ENCODE measurements at places on chromosomes 4 and X.
A peak's percentile ranks its signal among the peaks of the same experiment; 100 is the strongest.

DNA sequence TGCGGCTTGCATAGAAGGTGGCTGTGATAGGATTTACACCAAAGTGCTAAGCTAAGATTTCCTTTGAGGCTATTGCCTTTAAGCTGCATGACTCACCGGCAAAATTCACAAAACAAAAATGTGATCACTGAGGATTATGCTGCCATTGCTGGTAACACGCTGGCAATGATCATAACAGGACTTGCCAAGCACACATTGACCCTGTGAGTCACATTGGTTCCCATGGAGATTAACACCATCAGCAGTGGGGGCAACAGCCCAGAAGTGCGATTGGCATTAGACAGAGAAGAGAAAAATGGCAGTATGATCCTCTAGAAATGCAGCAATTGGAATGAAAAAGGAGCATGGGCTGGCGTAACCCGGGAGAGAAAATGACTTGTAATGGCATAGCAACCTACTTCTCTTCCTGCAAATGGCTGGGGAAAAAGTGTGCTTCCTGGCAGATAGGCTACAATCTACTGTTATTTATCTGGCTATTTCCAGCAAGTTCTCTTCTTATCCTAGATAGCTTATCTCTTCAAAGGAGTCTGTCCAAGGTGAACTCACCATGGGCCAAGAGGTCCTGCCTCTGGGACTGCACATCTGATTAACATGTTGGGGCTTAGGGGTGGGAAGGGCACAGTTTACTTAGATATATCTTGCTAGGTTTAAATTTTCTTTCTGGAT, 314.2 kb upstream of the IGFBP7 start:
- no peak for DNase-seq

DNA sequence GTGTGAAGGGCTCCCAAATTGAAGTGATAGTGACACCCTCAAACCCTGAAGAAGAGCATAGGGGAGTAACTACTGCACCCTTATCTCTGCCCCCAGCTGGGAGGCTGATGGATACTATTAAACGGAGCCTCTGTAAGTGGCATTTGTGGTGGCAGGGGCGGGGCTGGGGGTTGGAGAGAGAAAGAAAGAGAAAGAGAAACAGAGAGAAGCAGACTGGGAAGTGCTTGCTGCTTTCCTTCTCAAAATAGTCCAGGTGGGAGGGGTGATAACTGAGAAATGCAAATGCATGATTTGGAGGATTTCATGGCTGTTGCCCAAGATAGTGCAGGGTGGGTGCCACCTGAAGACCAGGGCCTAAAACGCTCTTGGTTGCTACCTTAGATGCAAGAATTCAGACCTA, 253.5 kb upstream of the GATB start:
- peak; percentile 90 for DNase-seq

GRCh38 chr4:141011901-141012315, 121.4 kb downstream of the RNF150 start:
- DNase-seq, result no peak

- DNase-seq, result peak; percentile 70
Measured at GRCh38 chrX:154918060-154918483, 31.9 kb downstream of the F8A1 start.

GRCh38 chr4:138513535-138513934, 271.4 kb upstream of the SLC7A11 start:
- no peak for DNase-seq

DNA sequence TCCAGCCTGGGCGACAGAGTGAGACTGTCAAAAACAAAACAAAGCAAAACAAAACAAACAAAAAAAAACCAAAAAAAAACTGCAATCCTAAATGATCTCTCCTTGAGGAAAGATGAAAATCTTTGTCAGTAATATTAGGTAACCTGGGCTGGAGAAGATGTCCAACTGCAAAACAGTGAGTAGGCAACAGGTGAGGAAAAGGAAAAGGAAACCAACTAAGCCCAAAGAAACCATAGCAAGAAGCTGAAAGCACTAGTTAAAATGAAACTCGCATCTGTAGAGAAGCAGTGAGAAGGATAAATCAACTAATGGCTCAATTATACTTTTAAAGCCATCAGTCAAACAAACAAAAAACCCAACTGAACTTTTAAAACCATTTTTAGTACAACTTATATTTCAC, 54.2 kb downstream of the ENOX2 start:
- no peak for DNase-seq

GRCh38 chr4:158610790-158611189, 60.9 kb downstream of the C4orf46 start:
- DNase-seq, result no peak

DNA sequence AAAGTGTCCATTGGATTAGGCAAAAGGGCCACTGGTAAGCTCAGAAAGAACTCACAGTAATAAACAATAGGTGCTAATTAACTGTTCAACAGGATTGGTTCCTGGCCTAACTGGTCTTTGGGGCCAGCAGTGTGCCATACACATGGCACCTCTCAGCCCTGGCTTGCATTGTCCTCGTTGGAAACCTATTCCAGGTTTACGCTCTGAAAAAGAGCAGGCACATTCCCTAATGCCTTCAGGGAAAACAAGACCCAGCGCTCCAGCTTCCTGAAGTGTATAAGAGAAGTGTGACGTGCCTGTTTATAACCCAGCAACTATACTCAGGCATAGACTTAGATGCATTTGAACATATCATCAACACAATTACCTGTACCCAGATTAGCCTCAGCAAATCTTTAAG, 51.9 kb upstream of the RBM47 start:
- DNase-seq, result no peak

DNA sequence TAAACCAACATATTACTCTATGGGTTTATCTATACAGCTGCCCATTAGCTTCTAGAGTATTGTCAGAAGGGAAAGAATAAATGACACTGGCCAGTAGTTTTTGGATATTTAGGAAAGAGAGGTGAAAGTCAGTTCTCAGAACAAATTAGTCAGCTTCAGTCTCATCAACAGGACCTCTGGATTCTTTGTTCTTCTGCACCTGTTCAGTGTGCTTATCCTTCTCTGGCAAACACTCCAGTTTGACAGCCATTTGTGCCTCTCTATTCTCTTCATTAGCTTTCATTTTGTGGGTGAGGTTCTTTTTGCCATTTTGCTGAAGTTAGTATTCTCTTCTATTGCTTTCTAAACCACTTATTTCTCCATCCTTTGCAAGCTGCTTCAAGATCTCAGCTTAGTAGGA, 107.0 kb downstream of the PCDH18 start:
- no peak for DNase-seq

- DNase-seq, result no peak
Measured at GRCh38 chr4:38532908-38533499, 131.0 kb upstream of the KLF3 start.

DNA sequence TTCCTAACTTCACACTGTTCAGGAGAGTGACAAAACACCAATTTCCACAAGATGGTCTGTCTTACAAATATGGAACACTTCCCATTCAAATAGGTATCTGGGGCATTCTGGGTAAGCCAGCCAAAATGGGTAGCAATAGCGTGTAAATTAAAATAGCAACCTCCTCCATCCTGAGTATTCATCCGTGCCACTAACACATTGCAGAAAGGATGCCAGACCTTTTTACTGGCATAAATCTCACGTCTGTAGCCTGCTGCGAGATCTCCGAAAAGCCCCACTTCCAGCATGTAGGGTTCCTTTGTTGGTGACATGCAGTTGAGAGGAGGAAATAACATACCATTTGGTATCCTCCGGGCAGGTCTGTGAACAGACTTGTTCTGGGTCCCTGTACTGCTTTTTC, 52.7 kb upstream of the RAI2 start:
- no peak for DNase-seq

DNA sequence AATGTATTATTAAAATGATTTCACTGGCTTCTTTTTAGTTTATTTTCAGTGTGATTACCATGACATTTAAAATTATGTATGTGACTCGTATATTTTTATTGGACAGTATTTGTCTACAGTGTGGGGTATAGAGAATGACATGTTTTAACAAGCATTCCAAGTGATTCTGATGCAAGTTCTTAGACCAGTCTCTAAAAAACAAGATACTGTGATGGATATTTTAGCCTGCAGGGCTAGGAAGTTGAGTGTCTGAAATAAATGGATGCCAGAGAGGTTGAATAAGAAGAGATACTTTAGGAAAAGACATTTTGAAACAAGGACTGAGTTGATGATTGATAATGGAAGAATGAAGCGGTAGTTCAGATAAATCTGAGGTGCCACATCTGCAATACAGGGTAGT, 3.5 kb upstream of the MAD2L1 start:
- DNase-seq, result no peak

GRCh38 chr4:63708661-63709060, 700.6 kb downstream of the TECRL start:
- DNase-seq, result no peak

DNA sequence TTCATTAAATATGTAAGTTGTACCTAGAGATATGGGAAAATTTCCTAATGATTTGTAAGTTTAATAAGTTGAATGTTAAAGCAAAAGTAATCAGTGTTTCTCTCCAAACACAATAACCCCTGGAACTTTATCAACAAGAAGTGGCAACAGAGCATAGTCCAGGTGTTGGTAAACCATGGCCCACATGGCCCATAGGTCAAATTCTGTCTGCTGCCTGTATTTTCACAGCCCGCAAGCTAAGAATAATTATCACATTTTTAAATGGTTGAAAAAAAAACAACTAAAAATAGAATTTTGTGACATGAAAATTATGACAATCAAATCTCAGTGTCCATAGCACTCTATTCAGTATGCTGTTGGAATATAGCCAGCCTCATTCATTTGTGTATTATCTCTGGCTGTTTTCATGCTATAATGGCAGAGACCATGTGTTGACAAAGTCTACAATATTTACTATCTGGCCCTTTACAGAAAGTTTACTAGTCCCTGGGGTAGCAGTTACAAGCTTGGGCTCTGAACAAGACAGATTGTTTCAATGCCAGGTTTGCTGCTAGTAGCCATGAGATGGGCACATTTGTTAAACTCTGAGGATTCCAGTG, 395.8 kb downstream of the GASK1B start:
- no peak for DNase-seq

- peak; percentile 78 for DNase-seq
Measured at GRCh38 chrX:39969099-39969818, 128.5 kb downstream of the BCOR start.

DNA sequence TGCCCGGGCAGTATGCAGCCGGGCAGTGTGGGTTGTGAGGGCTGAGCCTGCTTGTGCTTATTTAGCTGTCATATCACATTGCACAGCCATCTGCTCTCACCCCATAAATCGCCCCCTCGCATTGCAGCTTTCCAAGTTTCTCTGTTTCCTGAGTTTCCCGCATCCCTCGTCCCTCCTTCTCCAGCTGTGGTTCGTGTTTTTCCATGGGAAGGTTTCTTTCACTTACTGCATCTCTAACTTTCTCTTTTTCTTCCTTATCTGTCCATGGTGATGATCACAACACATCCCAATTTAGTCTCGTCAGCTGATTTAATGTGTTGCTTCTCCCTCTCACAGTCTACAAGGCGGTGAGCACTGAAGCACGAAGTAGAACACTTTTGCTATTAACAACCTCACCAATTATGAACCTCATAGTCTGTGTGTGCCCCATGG, 118.1 kb downstream of the ENPP6 start:
- no peak for DNase-seq

- no peak for DNase-seq
Measured at GRCh38 chrX:27996132-27996531, 14.9 kb upstream of the DCAF8L1 start.

DNA sequence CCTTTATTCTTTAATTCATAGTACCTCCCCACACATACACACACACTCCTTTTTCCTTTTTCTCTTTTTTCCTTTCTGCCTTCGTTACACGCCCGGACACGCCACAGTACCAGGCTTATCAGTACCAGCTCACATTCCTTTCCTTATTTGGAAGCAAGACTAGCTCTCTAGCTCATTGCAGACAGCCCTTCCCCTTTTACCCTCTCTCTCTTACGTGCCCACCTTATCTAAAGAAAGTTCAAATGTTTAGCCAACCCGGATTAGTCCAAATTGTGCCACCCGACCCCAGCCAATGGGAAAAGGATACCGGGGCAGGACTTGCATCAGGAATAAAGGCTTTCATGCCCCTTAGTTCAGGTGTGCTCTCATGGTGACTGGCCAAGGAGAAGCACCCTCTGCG, 194.7 kb upstream of the VCX3A start:
- DNase-seq, result no peak

- DNase-seq, result no peak
Measured at GRCh38 chrX:112819813-112820212, 20.8 kb downstream of the AMOT start.

- peak; percentile 94 for DNase-seq
Measured at GRCh38 chr4:16916719-16917337, 18.4 kb upstream of the LDB2 start.

DNA sequence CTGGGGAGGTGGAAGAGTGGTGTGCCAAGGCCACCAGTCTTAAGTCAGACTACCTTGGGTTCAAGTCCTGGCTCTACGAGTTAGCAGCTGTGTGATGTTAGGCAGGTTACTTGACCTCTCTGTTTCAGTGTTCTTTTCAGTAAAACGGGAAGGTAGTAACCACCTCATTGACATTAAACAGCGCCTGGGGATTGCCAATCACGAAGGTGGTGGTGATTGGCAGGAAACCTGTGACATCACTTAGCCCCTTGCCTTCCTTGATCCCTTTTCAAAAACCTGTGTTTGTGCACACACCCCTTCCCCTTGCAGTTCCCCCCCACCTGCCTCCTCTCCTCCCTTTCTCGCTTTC, 7.6 kb downstream of the KLF3 start:
- no peak for DNase-seq

- no peak for DNase-seq
Measured at GRCh38 chrX:110178179-110178865, 139.6 kb downstream of the AMMECR1 start.

DNA sequence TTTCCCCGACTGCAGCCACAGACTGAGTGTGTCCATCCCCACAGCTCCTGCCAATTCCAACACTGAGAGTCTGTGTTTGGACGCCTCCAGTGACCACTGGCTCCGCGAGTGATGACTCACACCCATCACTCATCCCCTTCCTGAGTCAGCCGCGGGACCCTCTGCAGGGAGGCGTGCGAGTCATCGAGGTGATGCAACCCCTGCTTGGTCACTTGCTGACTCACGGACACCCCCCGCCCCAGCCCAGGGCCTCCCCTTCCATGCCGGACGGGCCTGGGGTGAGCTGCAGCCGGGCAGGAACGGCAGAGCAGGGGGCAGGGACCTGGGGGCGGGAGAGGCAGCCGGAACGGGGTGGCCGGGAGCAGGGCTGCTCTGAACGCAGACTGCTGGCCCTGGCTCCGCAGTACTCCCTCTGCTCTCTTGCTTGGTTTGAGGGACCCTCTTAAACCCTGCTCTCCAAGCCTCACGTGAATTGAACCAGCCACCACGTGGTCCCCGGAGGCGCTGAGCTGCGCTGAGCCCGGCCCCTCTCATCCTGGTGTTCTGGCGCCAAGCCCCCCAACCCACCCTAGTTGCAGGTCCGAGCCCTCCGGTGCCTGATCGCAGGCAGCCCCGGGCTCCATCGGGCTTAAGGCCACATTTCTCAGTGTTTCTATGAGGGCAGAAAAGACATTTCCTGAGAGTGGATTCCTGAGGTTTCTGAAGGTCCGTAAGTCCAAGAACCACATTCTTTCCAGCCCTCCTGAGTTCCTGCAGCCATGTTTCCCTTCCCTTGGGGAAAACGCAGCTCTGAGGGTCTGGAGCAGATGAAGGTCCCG, 32.4 kb downstream of the FGFRL1 start:
- DNase-seq, result no peak

GRCh38 chr4:101835121-101835904, 44.8 kb downstream of the BANK1 start:
- DNase-seq, result no peak

GRCh38 chr4:123667991-123668390, 271.4 kb downstream of the SPRY1 start:
- DNase-seq, result no peak
